HT1080 (cell line): ENCODE measurements at places on chromosomes 2 and 18. TPM values are rescaled to one million over a fixed set of nuclear protein-coding genes. Genes with fewer than 3 reads are reported as not detected.
A peak's percentile ranks its signal among the peaks of the same experiment; 100 is the strongest.

DNA sequence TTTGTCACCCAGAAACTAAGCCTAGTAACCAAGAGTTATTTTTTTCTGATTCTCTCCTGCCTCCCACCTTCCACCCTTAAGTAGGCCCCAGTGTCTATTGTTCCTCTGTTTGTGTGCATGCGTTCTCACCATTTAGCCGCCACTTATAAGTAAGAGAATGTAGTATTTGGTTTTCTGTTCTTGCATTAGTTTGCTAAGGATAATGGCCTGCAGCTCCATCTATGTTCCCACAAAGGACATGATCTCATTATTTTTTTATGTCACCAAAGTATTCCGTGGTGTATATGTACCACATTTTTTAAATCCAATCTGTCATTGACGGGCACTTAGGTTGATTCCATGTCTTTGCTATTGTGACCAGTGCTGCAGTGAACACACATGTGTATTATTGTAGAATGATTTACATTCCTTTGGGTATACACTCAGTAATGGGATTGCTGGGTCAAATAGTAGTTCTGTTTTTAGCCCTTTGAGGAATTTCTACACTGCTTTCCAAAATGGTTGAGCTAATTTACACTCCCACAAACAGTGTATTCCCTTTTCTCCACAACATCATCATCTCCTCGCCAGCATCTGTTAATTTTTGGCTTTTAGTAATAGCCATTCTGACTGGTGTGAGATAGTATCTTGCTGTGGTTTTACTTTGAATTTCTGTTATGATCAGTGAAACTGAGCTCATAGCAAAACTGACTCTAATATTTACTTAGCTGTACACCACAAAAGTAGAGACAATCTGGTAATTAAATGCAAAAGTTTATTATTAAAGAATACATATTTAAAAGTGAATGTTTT lies 660.1 kb upstream of the SLC8A1 start:
- DNase-seq, result no peak

- DNase-seq, result peak; percentile 41
Measured at GRCh38 chr2:187994464-187995331, 297.0 kb upstream of the GULP1 start.

DNA sequence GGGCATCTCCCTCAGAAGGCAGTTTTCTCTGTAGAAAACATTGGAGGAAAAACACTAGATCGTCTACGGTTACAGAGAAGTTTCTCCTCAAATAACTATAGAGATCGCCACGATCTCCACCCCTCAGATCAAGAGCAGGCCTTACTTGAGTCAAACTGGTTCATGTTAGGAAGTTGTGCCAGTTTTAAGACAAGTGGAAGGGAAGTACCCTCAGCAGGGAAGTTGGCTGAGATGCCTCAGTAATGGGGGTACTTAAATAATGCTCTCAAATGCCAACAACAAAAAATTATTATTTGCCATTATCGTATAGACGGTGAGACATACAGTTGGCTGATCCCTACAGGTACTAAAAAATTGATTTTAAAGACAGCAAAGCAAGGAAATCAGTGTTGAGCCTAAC lies 8.2 kb upstream of the SMAD7 start:
- DNase-seq, result no peak

- no peak for DNase-seq
Measured at GRCh38 chr2:99403084-99403483, 65.9 kb downstream of the EIF5B start.

GRCh38 chr2:204353823-204354222 lies 191.5 kb upstream of the PARD3B start:
- no peak for DNase-seq

- DNase-seq, result no peak
Measured at GRCh38 chr2:72141881-72142451, 5.7 kb downstream of the CYP26B1 start.

- DNase-seq, result no peak
Measured at GRCh38 chr2:136031711-136032110, 46.3 kb upstream of the DARS1 start.

DNA sequence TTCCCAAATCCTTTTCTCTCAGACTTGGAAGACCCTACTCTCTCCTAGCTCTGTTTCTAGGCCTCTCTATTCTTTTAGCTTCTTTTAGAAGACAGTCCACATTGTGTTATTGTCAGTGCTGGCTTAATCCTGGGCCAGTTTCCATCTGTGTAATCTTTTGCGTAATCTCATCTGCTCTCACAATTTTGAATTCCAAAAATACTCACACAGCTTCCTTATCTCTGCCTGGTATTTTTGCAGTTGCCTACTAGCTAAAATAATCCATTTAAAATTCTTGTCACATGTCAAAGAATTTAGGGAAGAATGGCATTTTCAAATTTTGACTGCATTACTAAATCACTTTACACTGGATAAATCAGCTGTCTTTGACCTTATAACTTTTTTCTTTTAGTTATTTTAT lies 200.6 kb upstream of the MEX3C start:
- no peak for DNase-seq

- DNase-seq, result no peak
Measured at GRCh38 chr18:11990539-11990938, 9.2 kb downstream of the IMPA2 start.

DNA sequence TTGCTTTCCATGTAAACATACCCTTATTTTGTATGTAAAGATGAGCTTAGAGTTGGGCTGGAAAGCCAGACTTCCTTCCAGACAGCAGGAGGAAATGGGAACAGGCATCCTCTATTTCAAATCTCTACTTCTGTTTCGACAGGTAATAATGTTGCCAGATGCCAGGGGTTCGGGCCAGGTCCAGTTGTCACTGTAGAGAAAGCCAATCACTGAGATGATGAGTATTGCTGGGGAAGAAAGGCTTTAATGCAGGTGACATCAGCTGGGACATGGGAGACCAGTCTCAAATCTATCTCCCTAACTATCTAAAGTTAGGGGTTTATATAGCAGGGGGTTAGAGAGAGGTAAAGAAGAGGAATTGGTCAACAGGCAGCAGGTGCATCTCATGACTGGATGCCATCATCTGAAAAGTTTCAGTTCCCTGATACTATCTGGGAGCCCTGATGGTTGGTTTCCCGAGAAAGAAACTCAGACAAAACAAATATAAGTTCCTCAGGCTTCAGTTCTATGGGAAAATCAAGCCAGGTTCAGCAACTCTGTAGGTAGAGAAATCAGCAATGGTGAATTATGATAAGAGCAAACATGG lies 9.3 kb upstream of the MTCL1 start:
- no peak for DNase-seq

DNA sequence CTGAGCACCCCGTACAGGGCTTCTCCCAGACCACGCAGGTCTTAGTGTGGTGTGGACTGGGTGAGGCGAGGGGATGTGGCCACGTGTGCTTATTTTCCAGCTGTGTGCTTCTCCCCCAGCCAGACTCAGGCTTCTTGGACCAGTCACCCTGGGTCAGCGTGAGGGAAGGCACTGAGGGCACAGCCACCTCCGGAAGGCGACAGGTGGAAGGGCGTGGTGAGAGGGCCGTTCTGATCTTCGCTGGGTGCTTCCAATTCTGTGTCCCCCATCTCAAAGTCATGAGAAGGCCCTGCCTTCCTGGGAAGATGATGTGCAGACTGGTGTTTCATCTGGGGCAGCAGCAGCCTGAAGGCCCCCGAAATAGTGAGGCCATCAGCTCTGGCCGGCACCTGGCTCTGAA lies 169.7 kb upstream of the MYCN start:
- no peak for DNase-seq

DNA sequence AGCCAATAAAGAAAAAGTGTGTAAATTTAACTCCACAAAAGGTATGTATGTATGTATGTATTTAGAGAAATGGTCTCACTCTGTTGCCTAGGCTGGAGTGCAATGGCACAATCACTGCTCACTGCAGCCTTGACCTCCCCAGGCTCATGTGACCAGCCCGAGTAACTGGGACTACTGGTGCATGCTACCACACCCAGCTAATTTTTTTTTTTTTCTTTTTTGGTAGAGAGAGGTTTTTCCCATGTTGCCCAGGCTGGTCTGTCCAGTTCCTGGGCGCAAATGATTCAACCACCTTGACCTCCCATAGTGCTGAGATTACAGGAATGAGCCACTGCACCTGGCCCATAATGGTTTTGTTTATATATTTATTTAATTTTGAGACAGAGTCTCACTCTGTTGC lies 67.1 kb downstream of the CERKL start:
- no peak for DNase-seq

- DNase-seq, result no peak
Measured at GRCh38 chr18:78174737-78175136, 804.9 kb upstream of the SALL3 start.

- no peak for DNase-seq
Measured at GRCh38 chr2:239498981-239499634, 98.3 kb upstream of the HDAC4 start.

The ZNF396 gene
- total RNA-seq, result not detected in 2 replicates
